ENCODE measurements at places on chromosomes 7 and 10.

DNA sequence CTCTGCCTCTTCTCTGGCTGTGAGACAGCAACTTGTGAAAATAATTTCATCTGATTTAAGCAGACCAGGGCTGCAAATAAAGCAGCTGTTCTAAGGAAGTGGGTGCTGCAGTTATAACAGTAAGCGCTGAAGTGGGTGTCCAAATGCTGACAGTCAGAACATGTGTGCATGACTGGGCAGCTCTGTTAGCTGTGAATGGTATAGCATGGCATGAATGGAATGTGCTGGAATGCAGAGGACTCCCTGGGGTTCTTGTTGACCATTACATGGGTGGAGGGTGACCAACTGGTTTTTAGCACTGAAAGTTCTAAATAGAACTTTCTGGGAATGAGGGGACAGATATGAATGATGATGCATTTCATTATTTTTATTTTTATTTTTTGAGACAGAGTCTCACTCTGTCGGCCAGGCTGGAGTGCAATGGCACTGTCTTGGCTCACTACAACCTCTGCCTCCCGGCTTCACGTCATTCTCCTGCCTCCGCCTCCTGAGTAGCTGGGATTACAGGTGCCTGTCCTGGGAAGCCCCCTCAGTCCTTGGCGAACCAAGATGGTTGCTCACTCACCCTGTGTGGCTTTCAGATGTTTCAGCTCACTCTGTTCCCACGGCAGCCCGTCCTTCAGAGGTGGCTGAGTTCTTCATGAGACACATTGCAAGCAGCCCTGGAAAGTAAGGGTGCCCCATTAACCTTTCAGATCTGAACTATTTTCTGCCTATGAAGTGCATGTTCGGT, 319.8 kb upstream of the PHYHIPL start:
- DNase-seq, result no peak

DNA sequence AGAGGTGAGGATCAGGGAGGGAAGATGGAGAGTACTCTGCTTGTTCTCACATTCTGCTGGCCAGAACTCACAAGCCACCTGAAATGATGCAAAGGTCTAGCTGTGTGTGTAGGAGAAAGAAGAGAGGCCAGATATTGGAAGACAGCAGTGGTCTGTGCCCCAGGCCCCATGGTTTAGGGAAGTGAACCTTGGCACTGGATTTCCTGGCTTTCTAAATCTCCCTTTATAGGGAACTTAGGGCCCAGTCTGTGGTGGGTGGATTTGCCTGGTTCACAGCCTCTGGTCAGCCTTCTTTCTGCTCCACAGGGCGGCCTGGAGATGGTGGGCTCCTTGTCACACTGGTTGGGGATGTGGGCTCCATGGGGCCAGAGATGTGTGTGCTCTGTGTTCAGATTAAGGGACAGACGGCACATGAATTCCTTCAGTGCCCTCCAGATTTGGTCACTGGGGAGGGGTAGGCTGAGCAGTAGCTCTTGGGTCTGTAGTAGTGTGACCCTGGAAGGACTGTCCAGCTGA, 9.5 kb upstream of the SH2D4B start:
- no peak for DNase-seq

DNA sequence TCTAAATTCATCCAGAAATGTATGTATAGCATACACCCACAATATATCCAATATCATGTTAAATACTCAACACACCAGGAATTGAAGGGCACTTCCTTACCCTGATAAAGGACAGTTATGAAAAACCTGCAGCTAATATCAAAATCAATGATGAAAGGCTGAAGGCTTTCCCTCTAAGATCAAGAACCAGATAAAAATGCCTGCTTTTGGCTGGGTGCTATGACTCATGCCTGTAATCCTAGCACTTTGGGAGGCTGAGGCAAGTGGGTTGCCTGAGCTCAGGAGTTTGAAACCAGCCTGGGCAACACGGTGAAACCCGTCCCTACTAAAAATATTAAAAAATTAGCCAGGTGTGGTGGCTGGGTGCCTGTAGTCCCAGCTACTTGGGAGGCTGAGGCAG, 21.6 kb upstream of the UPP1 start:
- no peak for DNase-seq

DNA sequence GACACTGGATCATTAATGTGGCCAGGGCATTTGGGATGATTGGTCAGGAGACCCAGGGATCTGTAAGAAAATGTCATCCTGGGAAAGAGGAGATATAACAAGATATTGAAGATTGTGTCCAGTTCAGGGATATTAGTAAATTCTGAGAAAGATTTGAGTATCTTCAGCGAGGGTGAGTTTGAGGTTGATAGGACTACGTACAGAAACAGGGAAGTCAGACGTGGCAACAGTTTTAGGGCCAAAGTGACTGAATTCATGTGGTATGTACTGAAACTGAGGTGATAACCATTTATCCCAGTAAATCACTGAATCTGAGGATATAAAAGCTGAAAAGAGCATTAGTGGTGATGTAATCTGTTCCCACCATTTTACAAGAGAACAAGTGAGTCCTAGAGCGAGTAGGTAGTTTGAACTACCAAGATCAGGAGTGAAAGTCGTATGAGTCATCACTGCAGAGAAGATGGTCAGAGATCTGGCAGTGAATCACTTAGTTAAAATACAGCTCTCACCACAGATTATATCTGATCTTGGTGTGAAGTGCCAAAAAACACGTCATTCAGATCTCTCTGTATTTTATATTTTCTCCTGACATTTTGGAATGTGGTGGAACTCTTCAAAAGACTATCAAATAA, 220.5 kb downstream of the CDK14 start:
- DNase-seq, result no peak

- DNase-seq, result no peak
These were observed 84.5 kb downstream of the LHFPL3 start for GRCh38 chr7:104412911-104413310.

- DNase-seq, result no peak
These were observed 8.8 kb downstream of the PARP12 start for GRCh38 chr7:140053812-140054539.

DNA sequence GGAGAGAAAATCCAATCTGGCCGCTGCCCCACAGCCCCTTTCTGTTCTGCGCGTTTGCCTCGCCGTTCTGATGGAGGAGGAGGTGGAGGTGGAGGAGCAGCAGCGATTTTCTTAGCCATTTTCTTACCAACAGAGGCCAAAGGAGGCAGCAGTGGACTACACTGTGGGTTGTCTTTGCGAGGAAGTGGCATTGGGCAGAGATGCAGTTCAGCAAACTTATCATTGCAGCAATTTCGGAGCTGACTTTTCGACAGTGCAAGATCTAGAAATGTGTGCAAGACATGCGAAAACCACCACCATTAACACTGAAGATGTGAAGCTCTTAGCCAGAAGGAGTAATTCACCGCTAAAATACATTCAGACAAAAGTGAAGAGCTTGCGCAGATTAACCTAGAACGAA, 1.9 kb upstream of the ARL4A start:
- DNase-seq, result no peak

- DNase-seq, result no peak
These were observed 618.7 kb downstream of the PHTF2 start for GRCh38 chr7:78417180-78417853.

- DNase-seq, result no peak
These were observed 92.5 kb downstream of the ELAPOR2 start for GRCh38 chr7:86966916-86967315.

DNA sequence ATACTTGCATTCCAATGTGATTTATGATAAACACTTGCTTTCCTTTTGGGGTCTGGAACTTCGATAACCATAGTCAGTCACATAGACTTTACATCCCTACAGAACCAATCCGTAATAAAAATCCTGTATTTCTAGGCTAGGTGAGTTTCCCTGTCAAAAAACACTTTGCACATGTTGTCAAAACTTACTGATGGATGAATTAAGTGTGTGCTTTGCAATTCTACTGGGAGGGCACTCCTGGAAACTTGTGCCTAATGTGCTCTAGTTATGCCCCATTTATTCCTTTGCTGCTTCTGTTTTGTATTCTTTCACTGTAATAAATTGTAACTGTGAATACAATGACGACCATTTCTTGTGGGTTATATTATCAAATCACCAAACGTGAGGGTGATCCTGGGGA, 684.8 kb upstream of the PCDH15 start:
- no peak for DNase-seq

DNA sequence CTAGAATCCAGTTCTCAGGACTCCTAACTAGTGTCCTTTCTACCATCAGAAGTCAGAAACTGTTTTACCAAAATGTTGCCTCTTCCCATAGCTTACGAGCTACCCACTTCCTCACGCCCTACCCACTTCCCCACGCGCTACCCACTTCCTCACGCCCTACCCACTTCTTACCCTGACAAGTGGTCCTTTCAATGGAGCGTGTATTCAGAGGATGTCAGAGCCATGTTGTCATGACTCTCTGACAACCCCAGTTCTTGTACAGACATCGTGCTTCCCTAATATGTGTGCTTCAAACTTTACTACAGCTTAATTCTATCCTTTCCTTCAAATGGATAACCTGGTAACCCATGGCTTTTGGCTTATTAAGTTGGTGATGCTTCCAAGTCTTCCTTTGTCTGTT, 84.8 kb upstream of the PHF14 start:
- no peak for DNase-seq

DNA sequence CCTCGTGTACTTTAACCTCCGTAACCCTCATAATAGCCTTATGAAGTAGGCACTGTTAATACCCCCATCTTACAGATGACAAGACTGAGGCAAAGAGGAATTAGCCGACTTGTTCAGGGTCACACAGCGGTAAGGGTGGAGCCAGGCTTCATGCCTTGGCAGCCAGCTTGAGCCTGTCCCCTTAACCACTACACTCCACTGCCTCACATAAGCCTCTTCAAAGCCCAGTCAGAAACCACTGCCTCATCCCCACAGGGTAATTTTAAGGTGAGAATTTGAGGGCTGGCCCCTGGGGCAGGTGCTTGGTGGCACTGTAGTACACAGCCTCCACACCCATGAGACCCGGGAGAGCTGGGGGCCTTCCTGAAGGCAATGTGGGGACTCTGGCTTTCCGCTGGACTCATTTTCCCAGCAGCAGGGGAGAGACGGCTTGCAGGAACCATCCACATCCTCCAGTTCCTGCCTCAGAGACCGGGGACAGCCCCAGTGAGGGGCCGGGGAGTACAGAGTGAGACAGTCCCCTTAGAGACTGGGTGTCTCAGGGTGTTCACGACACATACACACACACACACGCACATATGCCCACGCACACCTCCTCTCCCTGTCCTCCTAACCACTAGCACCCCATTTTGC, 7.6 kb upstream of the C10orf105 start:
- DNase-seq, result no peak

GRCh38 chr10:29144126-29144525, 144.7 kb upstream of the LYZL1 start:
- DNase-seq, result no peak

DNA sequence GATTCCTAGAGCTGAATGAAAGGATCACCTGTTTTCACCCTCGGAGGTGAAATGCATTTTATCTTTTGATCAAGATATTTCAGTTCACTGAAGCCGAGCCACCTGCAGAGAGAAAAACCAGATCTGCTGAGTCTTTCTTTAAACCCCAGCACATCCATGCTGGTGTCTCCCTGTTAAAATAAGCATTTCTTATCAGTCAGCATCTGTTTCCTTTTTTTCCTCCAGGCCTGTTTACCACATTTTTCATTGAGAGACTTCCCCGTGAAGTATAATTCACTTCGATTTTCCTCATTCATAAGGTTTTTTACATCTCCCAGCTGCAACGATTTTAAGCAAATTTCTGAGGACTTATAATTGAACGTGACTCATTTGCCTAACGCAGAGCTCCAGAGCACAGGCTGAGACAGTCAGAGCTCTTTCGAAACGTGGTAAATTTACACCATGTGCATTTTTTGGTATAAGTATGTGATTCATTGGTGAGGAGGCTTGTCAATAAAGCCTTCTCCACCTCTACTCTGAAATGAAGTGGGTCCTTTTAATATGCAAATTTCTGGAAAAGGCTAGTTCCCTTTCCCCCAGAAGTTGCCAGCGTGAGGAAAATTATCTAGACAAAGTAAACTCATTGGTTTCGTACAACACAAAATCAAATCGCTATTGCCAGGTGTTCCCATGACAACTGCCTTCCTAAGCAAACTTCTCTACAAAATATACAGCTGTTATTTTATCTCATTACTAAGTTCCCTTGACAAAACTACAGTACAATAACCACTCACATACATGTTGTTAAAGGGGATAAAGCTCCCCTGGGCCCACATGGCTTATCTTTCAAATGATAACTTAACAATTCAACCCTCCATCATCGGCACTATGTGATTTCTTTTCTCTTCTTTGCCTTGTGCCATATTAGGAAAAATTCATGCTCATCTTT, 374.8 kb upstream of the AKR1E2 start:
- peak; percentile 73 for DNase-seq

- no peak for DNase-seq
These were observed 243.0 kb downstream of the PLXDC2 start for GRCh38 chr10:20059084-20059835.

DNA sequence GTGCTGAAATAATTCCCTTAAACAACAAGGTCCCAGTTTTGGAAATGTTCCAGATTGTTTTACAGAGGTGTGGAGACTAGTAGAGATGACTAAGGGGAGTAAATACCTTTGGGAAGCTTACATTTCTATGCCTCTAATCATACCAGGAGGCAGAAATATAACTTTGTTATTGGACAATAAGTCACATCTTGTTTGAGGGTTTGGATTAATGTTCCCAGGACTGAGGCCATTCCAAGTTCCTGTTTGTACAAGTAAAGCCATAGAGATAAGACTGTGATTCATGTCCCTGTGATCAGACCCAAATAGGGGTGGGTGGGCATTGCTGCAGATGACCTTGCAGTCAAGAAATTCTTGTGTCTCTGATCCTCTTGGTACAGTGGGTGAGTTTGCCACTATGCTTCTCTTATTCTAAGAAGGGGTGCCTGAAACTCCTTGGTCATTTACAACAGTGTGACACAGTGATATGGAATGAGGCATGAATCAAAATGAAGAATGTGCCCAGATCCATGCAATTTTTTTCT, 508.3 kb downstream of the SORCS3 start:
- no peak for DNase-seq
